ENCODE measurements at places on chromosomes 13 and 19.

- DNase-seq = no peak
Measured at GRCh38 chr13:20981370-20982095, 79.0 kb upstream of the XPO4 start.

DNA sequence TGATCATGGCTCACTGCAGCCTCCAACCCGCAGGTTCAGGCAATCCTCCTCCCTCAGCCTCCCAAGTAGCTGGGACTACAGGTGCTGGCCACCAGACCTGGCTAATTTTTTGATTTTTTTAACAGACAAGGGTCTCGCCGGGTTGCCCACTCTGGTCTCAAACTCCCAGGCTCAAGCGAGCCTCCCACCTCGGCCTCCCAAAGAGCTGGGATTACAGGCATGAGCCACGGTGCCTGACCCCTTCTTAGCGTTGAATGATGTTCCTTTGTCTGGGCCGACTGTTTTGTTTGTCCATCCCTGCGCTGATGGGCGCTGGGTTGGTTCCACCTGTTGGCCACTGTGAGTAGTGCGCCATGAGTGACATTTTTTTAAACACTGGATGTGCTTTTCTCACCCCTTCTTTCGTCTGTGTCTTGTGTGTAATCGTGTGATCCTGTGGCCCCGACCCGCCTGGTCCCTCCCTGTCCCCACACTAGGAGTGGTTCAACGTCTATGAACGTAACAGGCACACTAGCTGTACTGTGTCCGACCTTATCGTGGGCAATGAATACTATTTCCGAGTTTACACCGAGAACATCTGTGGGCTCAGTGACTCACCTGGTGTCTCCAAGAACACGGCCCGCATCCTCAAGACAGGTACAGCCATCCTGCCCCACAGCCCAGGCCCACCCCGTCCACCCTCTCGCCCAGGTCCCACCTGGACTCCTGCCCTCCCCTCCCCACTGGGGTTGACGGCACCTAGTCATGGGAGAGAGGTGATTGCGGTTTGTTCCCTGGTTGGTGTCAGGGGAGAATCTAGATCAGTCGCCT is 15.0 kb upstream of the EMC10 start:
- DNase-seq = peak; percentile 72

- peak; percentile 9 for DNase-seq
Measured at GRCh38 chr19:15199661-15200552, 888 bp downstream of the NOTCH3 start.

DNA sequence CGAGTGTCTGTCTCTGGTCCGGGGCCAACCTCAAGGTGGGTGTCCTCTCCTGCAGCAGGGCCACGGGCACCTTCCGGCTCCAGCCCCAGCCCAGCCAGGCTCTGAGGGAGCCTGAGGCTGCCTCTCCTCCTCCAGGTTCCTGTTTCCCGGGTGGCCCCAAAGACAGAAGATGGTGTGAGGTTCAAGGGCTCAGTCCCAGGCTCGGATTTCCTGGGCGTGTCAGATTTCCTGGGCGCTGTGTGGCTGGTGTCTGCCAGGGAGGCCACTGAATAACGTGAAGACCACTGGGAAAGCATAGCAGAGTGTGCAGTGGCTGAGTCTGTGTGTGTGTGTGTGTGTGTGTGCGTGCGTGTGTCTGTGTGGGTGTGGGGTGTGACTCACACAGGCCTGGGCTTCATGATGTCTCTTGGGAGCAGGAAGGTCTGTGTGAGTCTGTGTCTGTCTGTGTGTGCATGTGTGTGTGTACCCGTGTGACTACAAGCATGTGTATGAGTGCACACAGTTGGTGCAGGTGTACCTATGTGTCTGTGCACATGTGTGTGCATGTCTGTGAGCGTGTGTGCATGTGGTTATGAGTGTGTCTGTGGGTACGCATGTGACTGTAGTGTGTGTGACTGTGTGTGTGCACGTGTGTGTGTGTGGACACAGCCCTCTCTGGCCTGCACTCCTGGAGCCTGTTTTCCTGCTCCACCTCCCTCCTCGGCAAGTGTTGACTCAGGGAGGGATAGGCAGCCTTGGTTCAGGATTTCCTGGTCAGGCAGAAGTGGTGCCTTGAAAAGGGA is 28.3 kb downstream of the CEBPA start:
- no peak for DNase-seq

- peak; percentile 24 for DNase-seq
Measured at GRCh38 chr19:4369109-4369887, 25.9 kb downstream of the MPND start.
